ENCODE measurements at places on chromosomes 2 and 18.

DNA sequence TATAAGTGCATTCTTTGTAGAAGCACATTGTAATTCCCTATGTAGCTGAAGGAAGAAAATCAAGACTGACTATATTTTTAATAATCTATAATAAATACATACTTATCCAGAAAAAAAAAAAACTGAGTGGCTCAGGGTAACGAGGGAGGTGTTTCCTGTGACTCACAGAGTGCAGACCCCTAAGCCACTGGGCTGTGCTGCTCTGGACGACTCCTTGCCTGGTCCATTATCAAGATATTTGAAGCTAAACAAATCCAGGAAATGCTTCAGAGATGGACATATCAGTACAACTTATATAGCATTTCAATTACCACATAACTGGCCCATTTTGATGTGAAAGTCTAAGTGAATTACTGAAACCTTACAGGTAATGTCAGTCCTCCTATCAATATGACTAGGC is 80.6 kb downstream of the PIGN start:
- DNase-seq: no peak

DNA sequence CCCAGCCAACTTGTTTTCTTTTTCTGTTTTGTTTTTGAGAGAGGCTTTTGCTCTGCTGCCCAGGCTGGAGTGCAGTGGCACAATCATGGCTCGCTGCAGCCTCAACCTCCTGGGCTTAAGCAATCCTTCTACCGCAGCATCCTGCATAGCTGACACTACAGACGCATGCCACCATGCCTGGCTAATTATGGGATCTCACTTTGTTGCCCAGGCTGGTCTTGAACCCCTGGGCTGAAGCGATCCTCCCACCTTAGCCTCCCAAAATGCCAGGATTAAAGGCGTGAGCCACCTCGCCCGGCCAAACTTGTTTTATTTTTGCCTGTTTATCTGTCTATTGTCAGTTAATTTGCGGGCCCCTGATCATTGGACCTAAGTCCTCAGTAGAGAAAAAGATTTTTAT is 61.6 kb upstream of the MSH6 start:
- no peak for DNase-seq

DNA sequence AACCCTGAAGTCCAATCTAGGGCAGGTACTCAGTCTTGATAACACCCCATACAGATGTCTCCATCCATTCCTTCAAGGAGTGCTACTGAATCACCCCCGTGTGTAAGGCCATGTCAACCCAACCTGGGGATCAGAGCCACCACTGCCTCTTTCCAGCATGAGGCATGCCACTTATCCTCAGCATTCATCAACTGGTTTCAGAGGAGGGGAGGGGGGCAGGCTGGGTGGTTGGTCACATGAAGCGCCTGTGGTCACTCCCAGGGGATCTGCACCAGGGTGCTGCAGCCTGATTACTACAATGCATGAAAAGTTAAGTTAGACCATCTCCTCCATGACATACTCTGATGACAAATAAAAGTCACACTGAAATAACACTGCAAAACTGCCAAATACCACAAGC is 65.0 kb downstream of the UXS1 start:
- no peak for DNase-seq

DNA sequence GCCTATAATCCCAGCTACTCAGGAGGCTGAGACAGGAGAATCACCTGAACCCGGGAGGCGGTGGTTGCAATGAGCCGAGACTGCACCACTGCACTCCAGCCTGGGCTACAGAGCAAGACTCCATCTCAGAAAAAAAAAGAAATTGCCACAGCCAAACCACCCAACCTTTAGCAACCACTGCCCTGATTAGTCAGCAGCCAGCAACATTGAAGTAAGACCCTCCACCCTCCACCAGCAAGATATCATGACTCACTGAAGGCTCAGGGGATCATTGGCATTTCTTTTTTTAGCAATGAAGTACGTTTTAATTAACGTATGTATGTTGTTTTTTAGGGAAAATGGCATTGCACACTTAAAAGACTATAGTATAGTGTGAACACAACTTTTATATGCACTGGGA is 349.1 kb upstream of the ACVR2A start:
- DNase-seq: no peak

GRCh38 chr2:1911811-1912210 is 167.5 kb upstream of the PXDN start:
- DNase-seq: no peak

GRCh38 chr2:41937921-41938708 is 109.7 kb upstream of the PKDCC start:
- DNase-seq: no peak

DNA sequence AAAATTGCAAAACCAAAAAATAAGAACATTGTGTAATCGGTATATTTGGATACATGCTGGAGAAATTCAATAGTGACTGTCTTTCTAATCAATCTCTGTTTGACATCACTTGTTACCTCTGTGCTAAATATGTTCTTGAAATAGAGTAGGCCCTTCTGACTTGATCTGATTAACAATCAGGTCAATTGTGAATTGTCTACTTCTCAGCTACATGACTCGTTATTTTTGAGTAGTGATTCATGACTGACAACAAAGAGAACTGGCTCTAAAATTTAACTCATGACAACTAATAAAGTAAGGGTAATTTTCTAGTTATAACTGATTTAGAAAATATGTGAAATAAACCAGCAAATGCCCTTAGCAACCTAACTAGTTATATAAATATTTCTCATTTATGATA is 312.1 kb downstream of the TMX3 start:
- no peak for DNase-seq

- DNase-seq: no peak
These were observed 15.9 kb upstream of the C1QL2 start for GRCh38 chr2:119174216-119174992.

DNA sequence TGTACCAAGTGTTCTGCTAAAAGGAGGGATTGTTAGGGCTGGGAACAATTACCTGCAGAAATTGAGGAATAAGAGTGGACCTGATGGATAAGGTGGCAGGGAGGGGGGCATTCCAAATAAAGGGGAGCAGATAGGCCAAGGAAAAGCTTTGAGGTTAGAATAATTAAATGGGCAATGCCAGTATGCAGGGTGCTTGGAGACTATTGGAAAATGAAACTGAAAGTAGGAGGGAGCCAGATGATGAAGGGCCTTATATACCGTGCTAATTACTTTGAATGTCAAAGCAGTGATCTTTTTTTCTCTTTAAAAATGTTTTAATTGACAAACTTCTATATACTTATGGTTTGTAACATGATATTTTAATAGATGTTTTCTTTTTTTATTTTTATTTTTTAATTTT is 42.9 kb downstream of the MMADHC start:
- DNase-seq: no peak

GRCh38 chr2:197258580-197258979 is 52.0 kb downstream of the ANKRD44 start:
- no peak for DNase-seq

- no peak for DNase-seq
These were observed 86.6 kb upstream of the ZFP36L2 start for GRCh38 chr2:43312755-43313641.

DNA sequence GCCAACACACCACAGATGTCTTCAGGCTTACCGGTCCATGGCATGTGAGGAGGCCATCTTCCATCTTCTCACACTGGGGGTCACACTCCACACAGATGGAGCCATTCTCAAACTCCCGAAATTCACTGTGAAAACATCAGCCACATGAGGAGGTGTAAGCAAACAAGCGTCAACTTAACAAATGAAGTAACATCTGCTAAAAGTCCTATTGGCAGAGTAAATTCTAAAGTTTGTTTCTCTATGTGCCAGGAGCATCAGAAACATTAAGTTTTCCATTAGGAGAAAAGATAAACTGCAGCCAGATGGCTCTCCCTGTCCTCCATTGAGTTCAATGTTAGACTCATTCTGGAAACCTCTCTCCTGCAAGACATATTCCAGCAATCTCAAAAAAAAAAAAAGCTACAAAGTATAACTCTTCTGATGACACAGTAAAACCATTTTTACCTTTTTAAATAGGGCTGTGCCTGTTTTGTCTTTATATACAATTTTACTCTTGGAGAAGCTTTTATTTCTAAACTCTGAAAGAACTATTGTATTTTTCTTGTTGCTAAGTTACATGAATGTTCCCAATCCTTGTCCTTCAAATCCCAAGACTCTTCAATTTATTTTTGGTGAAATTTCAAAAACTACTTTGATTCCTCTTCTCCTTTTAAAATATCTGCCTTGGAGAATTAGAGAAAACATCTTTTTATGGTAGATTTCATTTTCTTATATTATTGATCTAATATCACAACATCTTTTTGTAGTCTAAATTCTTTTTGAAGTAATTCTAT is 865.3 kb downstream of the ERBB4 start:
- DNase-seq: no peak

DNA sequence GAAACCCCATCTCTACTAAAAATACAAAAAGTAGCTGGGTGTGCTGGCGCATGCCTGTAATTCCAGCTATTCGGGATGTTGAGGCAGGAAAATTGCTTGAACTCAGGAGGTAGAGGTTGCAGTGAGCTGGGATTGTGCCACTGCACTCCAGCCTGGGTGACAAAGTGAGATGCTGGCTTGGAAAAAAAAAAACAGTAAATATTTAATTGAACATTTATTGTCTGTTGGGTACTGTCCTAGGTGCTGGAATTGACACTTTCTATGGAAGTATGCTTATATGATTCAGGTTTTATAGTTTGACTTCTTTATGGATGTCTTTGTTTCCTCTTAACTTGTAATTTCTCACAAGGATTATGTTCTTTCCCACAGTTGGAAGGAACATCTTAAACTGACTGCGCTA is 633.1 kb upstream of the SETBP1 start:
- DNase-seq: no peak

- DNase-seq: no peak
These were observed 114.2 kb downstream of the SPIRE1 start for GRCh38 chr18:12543697-12544096.

DNA sequence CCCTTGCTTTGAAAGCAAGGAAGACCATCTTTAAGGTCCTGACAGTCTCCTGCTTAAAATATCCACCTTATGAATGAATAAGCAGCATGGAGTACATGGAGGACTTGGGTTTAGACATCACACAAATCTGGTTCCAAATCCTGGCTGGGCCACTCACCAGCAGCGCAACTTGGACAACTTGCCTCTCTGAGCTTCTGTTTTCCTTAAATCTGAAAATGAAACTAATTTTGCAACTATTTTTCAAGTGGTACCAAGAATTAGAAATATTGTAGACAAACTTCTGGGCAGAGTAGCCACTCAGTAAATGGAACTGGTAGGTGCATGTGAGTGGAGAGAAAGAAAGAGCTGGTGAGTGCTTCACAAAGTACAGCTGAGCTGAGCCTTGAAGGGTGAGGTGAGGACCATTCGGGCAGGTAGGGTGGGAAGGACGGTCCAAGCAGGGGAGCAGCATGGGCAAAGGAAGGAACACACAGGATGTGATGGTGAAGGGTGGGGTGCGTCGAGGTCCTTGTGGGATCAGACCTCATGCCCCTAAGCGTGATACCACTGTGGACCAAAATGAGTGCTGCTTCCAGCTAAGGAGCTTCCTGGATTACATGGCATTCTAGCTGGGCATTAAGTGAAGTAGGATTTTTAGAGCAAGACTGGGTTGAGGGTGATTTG is 14.4 kb upstream of the TET3 start:
- no peak for DNase-seq

- no peak for DNase-seq
These were observed 126.6 kb downstream of the UBE2E3 start for GRCh38 chr2:181106789-181107627.

DNA sequence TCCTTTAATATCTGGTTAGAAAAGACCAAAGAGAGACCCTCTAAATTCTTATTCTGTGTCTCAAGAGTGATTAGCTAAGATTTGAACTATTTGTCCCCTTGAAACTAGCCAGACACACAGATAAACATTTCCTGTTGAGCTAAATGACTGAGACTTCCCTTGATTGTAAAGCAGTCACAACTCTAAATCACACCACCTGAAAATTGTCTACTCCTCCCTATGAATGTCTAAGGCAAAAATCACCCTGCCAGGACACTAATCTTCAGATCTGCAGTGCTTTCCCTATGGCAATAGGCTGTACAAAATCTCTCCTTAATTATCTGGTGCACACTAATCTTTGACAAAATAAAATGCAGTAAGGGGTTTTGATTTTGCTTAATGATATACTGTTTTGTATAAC is 200.5 kb upstream of the GULP1 start:
- DNase-seq: no peak

GRCh38 chr2:224222291-224222690 is 179.6 kb downstream of the FAM124B start:
- DNase-seq: no peak

- no peak for DNase-seq
These were observed 89.2 kb downstream of the SH3RF3 start for GRCh38 chr2:109218087-109218791.

DNA sequence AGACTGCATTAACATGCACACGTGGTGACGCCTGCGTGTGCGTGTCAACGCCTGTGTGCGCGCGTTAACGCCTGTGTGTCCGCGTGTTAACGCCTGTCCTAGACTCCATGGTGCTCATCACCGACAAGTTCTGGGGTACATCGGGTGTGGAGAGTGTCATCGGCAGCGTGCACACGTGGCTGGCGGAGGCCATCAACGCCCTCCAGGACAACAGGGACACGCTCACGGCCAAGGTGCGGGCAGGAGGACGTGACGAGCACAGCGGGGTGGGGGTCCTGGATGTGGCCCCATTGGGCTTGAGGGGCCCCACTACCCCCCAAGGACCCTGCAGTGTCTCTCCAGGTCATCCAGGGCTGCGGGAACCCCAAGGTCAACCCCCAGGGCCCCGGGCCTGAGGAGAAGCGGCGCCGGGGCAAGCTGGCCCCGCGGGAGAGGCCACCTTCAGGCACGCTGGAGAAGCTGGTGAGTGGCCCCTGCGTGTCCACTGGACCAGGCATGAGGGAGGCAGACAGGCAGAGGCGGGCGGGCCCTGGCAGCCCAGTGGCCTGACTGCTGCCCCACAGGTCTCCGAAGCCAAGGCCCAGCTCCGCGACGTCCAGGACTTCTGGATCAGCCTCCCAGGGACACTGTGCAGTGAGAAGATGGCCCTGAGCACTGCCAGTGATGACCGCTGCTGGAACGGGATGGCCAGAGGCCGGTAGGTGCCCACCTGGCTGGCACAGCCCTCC is 29.2 kb downstream of the GPC1 start:
- DNase-seq: no peak

DNA sequence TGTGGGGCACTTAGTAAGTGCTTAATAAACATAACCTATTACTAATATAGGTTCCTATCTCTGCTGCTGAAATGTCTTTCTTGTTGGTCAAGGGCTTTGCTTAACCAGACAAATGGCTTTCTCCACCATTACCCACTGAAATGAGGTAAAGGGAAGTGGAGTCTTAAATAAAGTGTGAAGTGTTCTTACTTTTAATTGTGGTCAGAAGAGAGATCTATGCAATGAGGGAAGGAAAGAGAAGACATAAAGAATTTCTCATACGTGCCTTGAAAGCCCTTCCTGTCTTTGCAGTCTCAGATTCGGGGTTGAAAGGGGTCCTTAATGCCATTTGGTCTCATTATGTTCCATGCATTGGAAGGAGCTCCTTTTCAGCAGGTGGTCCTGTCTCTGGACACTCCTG is 6.9 kb upstream of the CXCR4 start:
- no peak for DNase-seq

- no peak for DNase-seq
These were observed 20.3 kb upstream of the MARCO start for GRCh38 chr2:118921646-118922045.

- DNase-seq: no peak
These were observed 62.6 kb upstream of the TMEM177 start for GRCh38 chr2:119616421-119616820.
